Hepatic stellate cell (primary cell): ENCODE measurements at places on chromosomes 3 and 15.

- DNase-seq = no peak
These were observed 752.2 kb upstream of the CFAP20DC start for GRCh38 chr3:59802045-59802444.

- DNase-seq = no peak
These were observed 18.4 kb downstream of the SPATA12 start for GRCh38 chr3:57078635-57079473.

GRCh38 chr15:91289324-91289723 is 189.3 kb downstream of the SV2B start:
- no peak for DNase-seq

GRCh38 chr15:80791004-80791403 is 11.8 kb downstream of the CEMIP start:
- DNase-seq = no peak

- peak; percentile 86 for DNase-seq
These were observed 67.1 kb downstream of the ATP2B2 start for GRCh38 chr3:10437995-10438901.
